ENCODE measurements at places on chromosomes 6 and 20. TPM values are rescaled to one million over a fixed set of nuclear protein-coding genes. Genes with fewer than 3 reads are reported as not detected.

- no peaks in the 10 kb centered on the region for H3K36me3 ChIP-seq
- H3K4me1 ChIP-seq, result no peaks in the 10 kb centered on the region
- H3K27me3 ChIP-seq, result no peaks in the 10 kb centered on the region
- no peak overlapping the region for H3K27ac ChIP-seq
Measured at GRCh38 chr6:132017942-132018341, 66.8 kb upstream of the CCN2 start.

- H3K4me3 ChIP-seq, result no peak overlapping the region
- no peak for DNase-seq
- no peak overlapping the region for H3K27ac ChIP-seq
- no peaks in the 10 kb centered on the region for H3K36me3 ChIP-seq
- H3K27me3 ChIP-seq, result peaks cover 15% of the 10 kb centered on the region
Measured at GRCh38 chr6:138038142-138038870, 68.9 kb downstream of the PERP start.

Gene TMX4
- 31.6 TPM for total RNA-seq

- peak; percentile 62 for DNase-seq
- H3K27me3 ChIP-seq, result peaks cover 20% of the 10 kb centered on the region
- H3K4me3 ChIP-seq, result peak overlapping the region; percentile 53
- H3K4me1 ChIP-seq, result peaks cover 28% of the 10 kb centered on the region
- no peaks in the 10 kb centered on the region for H3K36me3 ChIP-seq
Measured at GRCh38 chr6:44002593-44003344, 124.5 kb downstream of the MRPL14 start.

DNA sequence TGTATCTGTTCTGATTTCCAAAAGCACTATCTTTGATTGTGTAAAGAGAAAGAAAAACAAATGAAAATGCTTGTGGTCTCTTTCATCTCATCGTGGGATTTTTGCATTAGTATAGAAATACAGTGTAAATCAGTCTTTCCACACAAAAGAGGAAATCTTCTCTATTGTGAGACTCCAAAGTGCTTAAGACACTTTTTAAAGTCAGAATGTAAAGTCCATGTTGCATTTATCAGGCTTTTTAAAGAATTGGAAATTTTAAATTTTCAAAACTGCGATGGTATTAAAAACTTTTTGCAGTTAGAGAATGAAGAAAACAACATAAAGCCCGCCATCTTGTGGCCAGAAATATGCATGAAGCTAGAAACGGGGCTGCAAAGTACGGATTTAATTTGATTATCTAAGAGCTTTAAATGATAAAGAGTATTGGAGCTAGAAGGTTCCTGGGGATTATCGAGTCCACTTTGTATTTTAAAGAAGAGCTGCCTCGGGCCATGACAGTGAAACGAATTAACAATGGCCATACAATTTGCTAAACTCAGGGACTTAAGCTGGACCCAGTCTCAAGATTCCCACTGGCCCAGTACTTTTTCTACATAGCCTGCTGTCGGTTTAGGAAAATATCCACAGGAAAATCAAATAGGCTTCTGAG lies 339.6 kb downstream of the ARHGAP18 start:
- DNase-seq, result peak; percentile 56
- peaks cover 18% of the 10 kb centered on the region for H3K4me1 ChIP-seq
- no peak overlapping the region for H3K4me3 ChIP-seq
- no peak overlapping the region for H3K27ac ChIP-seq

- H3K36me3 ChIP-seq, result peaks cover 2% of the 10 kb centered on the region
- no peak overlapping the region for H3K27ac ChIP-seq
- H3K4me1 ChIP-seq, result no peaks in the 10 kb centered on the region
- H3K27me3 ChIP-seq, result no peaks in the 10 kb centered on the region
- no peak overlapping the region for H3K4me3 ChIP-seq
Measured at GRCh38 chr6:31851485-31851832, 11.2 kb downstream of the NEU1 start.

- H3K4me3 ChIP-seq, result no peak overlapping the region
- H3K36me3 ChIP-seq, result no peaks in the 10 kb centered on the region
- H3K27ac ChIP-seq, result no peak overlapping the region
Measured at GRCh38 chr20:63848003-63848911, 13.0 kb upstream of the ABHD16B start.

Measured in activated CD8-positive, alpha-beta T cell treated with anti-CD3 and anti-CD28 coated beads, Interleukin-2, amount 10 ng/mL, durations not matched to agents 7 days and 5 days (primary cell).